ENCODE measurements at places on chromosomes 1 and 21. TPM values are rescaled to one million over a fixed set of nuclear protein-coding genes. Genes with fewer than 3 reads are reported as not detected.

DNA sequence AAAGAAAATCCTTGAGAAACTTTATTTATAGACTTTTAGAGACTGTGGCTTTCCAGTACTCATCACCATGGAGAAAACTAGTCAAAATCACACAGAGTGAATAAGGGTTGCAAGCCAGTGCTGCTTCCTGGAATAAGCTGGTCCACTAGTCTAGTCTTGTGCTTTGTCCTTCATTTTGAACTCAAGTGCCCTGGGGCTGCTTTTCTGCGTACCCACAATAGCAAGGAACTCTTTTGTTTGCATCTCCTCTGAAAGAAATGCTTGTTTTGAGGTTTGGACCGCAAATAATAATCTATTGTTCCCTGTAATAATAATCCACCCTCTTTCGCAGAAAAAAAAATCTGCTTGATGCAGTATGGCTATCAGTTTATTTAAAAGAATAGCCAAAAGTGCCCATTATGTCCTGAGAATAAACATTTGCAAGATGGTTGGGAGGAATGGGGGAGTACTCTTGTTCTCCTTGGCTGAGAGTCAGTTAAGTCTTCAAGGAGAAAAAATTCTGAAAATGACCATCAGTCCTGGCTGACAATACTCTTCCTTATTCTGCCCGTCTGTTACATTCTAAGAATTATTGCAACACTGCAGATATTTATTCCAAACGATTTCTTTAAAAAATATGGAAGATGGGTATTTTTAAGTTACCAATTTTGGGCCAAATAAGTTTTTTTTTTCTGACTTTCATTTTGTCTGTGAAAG is 41.9 kb downstream of the MPZL1 start:
- DNase-seq = no peak

CFHR3 gene
- total RNA-seq = not detected

TIE1 gene
- not detected for total RNA-seq

DNA sequence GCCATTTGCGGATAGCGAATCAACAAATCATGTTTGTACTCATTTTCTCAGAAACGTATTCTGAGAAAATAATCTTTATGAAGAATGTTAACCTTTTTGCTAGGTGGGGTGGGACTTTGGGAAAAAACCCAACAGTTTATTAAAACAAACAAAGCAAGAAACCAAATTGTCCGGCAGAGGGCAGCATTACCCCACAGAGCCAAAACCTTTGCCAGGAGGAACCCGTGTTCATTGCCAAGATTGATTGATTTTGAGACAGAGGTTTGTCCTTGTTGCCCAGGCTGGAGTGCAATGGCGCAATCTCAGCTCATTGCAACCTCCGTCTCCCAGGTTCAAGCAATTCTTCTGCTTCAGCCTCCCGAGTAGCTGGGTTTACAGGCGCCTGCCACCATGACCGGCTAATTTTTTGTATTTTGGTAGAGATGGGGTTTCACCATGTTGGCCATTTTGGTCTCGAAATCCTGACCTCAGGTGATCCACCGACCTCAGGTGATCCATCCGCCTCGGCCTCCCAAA is 70.8 kb upstream of the RHOU start:
- DNase-seq = peak; percentile 79

CD244 gene
- 2.1 TPM for total RNA-seq

S100A13 gene
- 3.9 TPM for total RNA-seq

CFAP141 gene
- not detected for total RNA-seq

DNA sequence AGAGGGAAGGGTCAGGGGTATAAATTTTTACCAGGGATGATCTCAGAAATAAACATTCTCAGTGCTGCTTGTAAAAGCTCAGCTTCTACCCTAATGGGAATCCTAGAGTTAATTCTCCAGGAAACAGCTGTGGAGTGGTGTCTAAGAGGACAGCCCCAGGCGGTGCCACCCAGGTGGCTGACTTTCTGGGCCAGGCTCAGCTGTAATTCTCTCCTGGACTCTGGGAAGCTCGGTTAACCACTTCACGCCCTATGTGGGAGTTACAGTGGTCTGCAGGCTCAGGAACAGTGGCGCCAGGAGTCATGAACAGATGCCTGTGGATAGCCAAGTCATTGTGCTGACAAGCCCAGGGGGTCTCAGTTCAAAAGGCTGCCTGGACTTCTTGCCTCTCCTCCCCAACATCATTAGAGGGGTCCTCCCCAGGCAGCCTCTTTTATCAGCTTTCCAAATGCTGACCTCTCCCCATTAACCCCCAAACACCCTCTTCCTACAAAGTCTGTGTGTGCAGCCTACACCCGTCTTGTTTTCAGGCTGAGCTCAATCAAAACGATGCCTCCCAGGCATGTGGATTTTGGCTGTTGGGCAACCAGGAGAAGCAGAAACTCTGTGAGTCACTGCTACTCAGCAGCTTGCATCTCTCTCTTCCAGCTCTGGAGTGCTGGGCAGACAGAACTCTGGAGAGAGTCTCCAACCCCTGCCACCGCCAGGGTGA is 1.2 kb downstream of the HHIPL2 start:
- DNase-seq = no peak

SUSD4 gene
- 1.9 TPM for total RNA-seq

GRCh38 chr1:4005431-4005830 is 105.4 kb upstream of the C1orf174 start:
- no peak for DNase-seq

KIF14 gene
- 0.17 TPM for total RNA-seq

- DNase-seq = no peak
Measured at GRCh38 chr1:16183765-16184556, 28.1 kb upstream of the EPHA2 start.

SYDE2 gene
- 6.4 TPM for total RNA-seq

GRCh38 chr1:174134003-174134659 is 25.2 kb upstream of the RABGAP1L start:
- DNase-seq = no peak

- peak; percentile 15 for DNase-seq
Measured at GRCh38 chr21:34526618-34527290, 14.7 kb upstream of the KCNE1 start.

DNA sequence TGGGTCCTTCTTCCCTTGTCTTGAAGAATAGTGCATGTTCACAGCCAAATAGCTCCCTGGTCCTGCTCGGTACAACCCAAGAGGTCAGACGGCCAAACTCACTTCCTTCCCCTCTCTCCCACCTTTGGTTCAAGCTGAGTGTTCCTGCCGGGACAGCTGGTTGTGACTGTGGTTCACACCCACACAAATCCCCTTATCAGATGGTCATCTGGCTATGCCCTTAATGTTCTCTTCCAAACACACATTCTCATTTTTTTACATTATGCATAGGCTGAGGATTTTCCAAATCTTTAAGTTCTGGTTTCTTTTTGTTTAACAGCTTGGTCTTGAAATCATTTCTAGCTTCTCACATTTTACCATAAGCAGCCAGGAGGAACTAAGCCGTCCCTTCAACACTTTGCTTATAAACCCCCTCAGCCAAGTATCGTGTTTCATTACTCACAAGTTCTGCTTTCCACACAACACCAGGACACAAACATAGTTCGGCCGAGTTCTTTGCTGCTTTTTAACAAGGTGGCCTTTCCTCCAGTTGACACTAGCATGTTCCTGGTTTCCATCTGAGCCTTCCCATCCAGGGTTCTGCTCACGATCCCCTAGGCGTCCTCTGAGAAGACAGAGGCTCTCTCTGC is 19.7 kb upstream of the TSPEAR start:
- DNase-seq = no peak

DNA sequence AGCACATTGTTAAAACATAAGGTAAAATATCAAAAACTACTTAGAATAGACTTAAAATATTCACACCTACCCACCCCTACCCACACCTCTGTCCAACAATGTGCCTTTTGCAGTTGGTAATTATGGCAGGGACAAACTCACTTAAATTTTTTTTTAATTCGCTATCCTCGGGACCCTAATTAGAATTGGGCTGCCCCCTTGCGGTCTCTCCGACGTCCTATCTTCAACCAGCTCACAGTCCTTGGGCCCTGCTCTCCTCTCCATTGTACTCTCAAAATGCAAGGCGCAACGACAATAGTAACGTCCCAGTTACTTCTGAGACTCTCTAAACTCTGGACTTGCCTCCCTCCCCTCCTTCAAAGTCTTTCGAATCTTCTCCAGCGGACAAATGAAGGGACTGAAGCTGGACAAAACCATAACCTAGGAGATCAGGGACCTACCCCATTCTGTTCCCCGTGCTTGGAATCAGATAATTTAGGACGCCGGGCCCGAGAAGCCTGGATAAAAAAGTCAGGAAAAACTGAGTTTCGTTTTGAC is 1.1 kb upstream of the CIART start:
- peak; percentile 73 for DNase-seq

DNA sequence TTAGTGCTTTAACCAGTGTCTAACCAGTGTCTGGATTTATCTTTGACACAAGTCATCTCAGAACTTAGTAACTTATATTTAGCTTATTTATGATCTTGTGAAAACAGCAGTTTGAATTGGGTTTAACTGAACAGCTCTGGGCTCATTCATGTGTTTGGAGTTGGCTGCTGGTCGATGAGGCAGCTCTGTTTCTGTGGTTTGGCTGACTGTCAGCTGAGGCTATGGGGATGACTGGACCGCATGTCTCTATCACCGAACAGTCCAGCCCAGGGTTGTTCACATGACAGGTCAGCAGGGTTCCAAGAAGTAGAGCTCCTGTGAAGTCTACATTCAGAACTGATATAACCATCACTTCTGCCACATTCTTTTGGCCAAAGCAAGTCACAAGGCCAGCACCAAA is 29.1 kb upstream of the C21orf91 start:
- no peak for DNase-seq

DNA sequence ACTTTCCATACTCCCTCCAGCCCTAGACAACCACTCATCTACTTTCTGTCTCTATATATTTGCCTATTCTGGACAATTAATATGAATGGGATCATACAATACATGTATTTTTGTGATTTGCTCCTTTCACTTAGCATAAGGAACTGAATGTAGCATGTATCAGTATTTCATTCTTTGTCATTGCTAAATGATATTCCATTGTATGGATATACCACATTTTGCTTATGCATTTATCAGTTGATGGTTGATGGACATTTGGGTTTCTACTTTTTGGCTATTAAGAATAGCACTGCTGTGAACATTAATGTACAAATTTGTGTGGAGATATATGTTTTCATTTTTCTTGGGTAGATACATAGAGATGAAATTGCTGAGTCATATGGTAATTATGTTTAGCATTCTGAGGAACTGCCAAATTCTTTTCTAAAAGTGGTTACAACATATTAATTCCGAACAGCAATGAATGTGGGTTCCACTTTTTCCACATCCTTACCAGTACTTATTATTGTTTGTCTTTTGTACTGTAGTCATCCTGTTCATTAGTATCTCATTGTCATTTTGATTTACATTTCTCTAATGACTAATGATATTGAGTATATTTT is 121.0 kb downstream of the LRRC40 start:
- DNase-seq = no peak

ZNF692 gene
- total RNA-seq = 19.2 TPM

DNA sequence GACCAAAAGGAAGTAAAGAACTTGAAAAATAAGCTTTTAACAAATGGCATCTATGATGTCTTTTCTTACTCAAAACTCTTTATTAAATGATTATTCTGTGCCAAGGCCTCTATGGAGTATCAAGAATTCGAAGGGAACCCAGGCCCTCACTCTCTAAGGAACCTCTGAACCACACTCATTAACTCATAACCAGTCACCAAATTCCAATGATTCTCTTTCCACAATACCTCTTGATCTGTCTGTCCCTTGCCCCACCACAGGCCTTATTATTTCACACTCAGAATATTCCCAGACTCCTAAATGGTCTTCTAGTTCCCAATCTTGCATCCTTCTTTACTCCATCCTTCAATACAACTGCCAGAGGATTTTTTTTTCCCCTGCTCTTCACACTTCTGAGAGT is 37.0 kb downstream of the PCSK9 start:
- DNase-seq = no peak

- no peak for DNase-seq
Measured at GRCh38 chr1:41650028-41650880, 165.8 kb upstream of the EDN2 start.

DNA sequence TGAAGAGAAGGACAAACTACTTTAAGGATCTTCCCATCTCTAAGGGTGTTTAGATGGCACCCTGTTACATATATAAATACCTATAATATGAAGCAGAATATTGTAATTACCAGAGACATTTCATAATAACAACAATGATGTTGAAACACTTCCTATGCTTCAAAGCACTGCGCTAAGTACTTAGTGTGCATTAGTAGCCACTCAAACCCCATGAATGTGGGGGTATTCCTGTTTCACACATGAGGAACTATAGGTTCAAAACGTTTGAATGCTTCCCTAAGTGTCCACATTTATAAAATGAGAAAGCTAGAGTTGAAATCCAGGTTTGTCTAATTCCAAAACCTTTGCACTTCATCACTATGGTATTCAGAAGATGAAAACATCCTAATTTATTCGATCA is 18.5 kb upstream of the OR10J5 start:
- DNase-seq = no peak

DNA sequence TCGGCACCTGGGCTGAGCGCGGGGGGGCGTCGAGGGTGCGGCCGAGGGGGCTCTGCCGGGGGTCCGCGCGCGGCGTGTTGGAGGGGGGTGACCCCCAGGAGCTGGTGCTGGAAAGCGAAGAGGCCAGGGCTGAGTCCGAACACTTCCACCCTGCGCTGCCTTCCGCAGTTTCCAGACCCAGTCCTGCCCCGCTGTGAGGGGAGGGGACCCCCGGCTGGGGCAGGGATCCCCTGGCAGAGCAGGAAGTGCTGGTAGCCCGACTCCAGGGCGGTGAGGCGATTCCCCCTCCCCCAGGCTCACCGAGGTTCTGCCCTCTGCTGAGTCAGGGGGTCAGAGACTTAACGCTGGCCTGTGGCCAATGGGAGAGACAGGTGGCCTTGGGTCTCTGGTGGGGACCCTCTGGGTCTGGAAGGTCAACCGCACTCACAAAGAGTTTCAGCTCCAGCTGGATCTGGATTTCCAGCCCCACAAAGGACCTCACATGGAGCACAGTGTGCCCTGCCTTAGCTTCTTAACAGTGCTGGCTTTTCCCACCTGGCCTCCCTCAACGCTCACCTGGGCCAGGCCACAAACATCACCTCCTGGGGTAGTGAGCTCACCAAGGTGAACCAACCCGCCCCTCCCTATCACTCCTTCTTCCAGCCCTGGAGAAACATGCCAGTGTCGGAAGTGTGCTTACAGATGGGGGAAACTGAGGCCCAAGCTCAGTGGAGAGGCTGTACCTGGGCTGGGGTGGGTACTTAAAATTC is 39.8 kb upstream of the SYNC start:
- DNase-seq = no peak

CHD1L gene
- 27.9 TPM for total RNA-seq

RPE65 gene
- total RNA-seq = not detected

TNFRSF4 gene
- 3.2 TPM for total RNA-seq

SH3BP5L gene
- 20.4 TPM for total RNA-seq

- DNase-seq = no peak
Measured at GRCh38 chr1:180119837-180120236, 34.8 kb upstream of the QSOX1 start.

OR2L13 gene
- total RNA-seq = not detected

SAMSN1 gene
- total RNA-seq = 45.8 TPM
